ENCODE measurements at places on chromosomes 7 and 10.
A peak's percentile ranks its signal among the peaks of the same experiment; 100 is the strongest.

GRCh38 chr7:40986351-40986873 lies 716.5 kb downstream of the INHBA start:
- DNase-seq: no peak

DNA sequence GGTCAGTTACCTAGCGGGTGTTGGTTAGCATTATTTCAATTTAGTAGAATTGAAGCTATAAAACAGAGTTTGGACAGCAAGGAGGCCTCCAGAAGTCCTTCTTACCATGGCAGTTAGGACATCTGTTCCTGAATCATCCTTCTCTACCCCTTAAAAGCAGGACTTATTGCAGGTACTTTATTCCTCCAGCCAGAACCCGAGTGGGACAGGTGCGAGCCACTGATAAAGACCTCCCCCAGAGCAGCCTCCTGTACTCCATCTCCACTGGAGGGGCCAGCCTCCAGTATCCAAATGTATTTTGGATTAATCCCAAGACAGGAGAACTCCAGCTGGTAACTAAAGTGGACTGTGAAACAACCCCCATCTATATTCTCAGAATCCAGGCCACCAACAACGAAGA lies 54.6 kb downstream of the CDHR3 start:
- no peak for DNase-seq

GRCh38 chr7:134120405-134120804 lies 6.7 kb upstream of the LRGUK start:
- DNase-seq: no peak

- DNase-seq: no peak
Observed at GRCh38 chr7:1608318-1608717, 38.5 kb upstream of the PSMG3 start.

DNA sequence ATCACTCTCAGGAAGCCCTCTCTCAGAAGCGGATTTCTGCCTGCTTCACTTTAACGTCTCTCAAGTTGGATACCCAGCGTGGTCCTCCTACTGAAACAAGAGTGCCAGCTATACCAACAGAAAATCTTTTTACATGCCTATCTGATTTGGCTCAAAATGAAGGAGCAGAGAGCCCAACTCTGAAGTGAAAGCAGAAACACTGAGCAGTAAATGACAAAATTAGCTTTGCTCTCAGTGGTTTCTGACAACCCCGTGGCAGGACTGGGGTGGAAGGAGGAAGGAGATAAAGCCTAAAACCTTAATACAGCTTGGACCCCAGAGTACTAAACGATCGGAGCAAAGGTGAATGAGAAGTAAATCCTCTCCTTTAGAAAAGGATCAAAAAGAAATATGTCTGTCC lies 25.1 kb upstream of the GPR37 start:
- DNase-seq: no peak

DNA sequence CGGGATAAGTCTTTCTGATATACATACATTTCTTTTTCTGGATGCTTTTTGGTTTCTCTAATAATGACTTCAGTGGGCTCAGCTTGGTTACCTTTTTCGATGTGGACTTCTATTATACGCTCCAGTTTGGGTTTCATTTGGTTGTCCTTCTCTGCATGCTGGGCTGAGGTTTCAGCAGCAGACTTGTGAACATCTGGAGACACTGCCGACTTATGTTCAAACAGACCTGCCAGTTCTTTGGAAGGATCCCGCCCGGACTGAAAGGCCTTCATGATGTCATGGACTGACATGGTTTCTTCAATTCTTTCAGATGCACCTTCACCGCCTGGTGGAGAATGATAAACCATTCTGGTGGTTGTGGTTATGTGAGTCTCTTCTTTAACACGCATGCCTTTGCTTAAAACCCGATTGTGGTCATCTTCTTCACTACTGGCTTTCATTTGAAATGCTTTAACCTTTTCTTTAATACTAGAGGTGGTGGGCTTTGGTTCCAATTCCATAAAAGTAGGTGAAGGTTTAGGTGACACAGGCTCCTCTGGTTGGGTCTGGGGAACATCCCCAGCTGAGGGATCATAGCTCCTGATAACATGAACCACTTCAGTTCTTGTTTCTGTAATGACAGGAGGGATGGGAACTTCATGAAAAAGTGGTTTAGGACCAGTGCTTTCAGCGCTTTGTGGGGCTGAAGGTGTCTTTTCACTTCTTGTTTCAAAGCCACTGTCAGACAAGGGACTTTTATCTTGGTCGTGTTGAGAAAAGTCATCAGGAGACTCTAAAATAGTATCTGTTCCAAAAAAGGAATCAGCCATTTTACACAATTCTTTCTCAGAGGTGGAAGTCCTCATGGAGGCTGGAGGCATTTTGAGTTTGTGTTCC lies 167.7 kb upstream of the CCDC6 start:
- DNase-seq: no peak

GRCh38 chr7:112201411-112201810 lies 4.8 kb downstream of the DOCK4 start:
- DNase-seq: no peak

- no peak for DNase-seq
Observed at GRCh38 chr7:45174966-45175765, 17.6 kb downstream of the RAMP3 start.

GRCh38 chr7:80478683-80479082 lies 33.2 kb downstream of the GNAT3 start:
- DNase-seq: no peak

DNA sequence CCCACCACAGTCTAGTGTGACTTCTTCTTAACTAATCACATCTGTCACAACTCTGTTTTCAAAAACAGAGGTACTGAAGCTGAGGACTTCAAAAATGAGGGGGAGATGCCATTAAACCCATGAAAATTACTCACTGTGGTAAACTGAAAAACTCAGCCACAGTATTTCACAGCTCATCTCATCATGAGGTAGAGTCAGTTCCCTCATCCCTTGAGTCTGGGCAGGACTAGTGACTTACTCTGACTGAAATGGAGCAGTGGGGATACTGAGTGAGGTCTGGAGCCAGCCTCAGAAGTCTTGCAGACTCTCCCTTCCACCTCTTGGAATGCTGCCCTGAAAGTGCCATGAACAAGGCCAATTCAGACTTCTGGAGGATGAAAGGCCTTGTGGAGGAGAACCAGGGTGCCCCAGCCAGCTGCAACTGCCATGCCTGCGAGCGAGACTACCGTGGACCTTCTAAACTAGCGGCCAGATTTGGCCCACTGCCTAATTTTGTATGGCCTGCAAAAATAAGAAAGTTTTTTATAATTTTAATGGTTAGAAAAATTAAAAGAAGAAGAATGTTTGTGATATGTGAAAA lies 24.7 kb upstream of the ANKRD1 start:
- no peak for DNase-seq

- DNase-seq: no peak
Observed at GRCh38 chr10:24119896-24120295, 89.0 kb upstream of the KIAA1217 start.

DNA sequence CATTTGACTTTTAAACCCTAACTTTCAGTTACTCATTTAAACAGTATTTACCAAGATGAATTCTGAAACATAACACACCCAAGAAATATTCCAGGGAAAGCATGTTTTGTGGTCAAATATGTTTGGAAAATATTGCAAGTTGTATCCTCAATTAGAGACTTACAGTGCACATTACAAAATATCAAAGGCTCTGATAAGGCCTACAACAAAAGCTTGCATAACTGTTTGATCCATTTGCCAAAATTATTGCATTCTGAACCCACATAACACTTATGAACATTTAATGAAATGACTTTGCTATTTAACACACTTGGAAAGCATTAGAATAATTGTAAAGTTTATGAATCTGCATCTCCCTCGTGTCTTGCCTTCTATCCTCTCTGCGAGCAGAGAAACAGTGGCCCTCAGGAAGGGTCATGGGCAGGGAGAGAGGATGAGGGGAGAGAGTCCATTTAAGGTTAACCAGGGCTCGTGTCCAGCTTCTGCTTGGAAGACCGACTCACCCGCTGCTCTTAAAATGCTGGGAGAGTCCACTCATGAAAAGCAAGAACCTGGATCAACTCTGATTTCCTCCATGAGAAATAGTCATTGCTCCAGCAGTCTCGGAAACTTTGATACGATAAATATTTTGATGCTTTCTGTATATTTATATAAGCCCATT lies 408.2 kb upstream of the ZMIZ1 start:
- DNase-seq: no peak

DNA sequence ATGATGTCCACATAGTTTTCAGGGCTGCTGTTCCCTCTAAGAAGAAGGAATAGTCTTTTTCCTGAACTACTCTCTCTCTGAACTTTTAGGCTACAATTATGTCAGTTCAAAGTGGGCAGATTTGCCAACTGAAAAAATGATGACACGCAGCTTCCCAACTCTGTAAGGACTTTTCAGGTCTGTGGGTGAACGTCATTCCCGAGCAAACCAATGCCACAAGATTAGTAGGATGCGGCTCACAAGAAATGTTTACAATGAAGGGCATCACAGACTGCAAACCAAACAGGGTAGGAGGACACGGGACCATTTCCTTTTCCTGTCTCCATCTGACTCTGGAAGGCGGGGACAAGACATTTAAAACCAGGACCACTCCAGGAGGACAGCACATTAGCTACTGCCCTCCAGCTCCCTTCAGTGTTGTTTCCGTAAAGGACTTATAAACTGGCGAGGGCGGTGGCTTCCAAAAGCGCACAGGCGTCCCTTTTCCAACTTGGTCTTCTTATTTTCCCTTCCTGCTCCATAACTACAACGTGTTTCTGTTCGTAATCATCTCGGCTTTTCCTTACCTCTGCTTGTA lies 539 bp upstream of the MKLN1 start:
- DNase-seq: no peak

GRCh38 chr7:2929321-2930201 lies 85.5 kb upstream of the GNA12 start:
- DNase-seq: no peak

DNA sequence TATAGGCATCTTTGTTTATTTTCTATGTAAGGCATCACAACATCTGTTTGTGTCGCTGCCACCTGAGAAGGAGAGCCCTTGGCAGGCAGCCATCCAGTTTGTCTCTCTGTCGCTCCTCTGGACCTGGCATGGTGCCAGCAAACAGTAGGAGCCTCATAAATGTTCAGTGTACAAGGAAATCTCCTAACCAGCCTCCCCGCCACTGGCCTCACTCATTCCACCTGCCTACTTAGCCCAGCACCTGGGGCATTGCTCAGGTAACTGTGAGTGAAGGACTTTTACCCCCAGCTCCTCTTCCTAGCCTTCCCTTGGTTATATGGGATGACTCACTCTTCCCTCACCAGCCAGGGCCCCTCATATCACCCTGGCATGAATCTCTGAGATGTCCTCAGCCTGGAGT lies 61.7 kb upstream of the NPTX2 start:
- no peak for DNase-seq

GRCh38 chr7:87797798-87798403 lies 78.3 kb downstream of the SLC25A40 start:
- peak; percentile 4 for DNase-seq

DNA sequence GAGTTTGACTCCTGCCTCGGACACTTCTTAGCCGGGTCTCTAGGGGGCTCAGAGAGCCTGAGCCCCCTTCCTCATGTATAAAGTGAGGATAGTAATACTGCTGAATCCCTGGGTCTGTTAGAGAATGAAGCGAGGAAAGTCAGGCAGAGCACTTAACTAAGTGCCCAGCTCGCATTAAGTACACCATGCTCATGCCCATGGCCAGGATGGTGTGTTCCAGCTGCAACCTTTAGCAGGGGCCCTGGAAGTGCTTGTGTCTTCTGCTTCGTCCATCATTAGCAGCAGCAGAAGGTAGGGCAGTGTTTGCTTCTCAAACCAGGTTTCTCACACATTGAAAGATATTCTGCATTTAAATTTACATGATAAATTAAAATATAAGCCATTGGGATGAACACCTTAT lies 27.3 kb upstream of the WDFY4 start:
- no peak for DNase-seq

DNA sequence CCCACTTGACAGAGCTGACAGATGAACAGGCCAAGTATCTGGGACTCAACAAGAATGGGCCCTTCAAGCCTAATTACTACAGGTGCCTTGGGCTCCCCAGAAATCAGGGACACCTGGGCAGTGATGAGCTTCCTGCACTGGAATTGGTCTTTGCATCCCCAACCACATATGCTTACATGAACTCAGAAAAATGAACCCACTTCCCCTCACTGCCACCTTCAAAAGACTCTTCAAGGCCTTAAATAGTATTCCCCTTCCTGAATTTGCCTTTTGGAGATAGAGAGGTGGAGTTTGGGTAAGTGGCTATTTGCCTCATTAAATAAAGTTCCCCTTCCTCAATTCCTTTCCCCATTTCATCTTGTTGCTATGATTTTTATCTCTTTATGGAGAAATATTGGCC lies 7.8 kb upstream of the STRIP2 start:
- DNase-seq: no peak

DNA sequence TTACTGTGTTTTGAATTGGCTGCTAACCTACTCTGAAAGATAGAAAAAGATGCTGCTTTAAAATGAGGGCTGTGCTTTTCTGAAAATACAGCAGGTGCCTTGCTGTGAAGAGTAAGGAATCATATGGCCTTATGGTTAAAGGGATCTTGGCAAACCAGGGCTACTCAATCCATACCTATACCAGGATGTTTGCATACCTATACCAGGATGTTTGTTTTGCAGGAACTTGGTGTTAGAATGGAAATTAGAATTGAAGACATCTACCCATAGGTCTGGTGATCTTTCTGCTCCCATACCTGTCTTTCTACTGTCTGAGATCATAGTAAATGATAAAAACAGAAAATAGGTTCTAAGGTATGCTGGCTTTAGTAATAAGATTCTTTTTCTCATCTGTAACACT lies 200.2 kb upstream of the C7orf33 start:
- no peak for DNase-seq

DNA sequence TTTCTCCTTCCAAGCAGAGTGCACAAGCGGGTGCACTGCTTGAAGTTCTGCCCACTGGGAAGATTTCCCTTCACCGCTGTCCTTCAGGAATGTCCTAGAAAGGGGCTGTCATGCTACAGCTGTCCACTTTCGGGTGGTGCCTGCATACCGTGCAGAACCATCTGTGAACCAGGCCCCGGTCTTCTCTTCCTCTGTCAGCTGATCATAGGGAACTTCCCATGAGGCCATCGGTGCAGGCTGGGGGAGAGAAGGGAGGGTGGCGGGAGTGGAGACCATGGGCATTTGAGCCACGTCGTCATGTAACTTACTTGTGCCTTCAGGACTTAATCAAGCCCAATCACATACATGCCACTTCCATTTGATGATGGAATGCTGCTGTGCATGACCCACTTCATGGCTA lies 111.6 kb downstream of the NKX6-2 start:
- no peak for DNase-seq

GRCh38 chr10:112658900-112659638 lies 212.1 kb downstream of the VTI1A start:
- no peak for DNase-seq

- no peak for DNase-seq
Observed at GRCh38 chr7:116886543-116887156, 24.3 kb downstream of the CAPZA2 start.

GRCh38 chr10:113891476-113891875 lies 37.0 kb downstream of the NHLRC2 start:
- DNase-seq: no peak

GRCh38 chr10:102678842-102679289 lies 34.6 kb downstream of the TRIM8 start:
- DNase-seq: peak; percentile 72
